ENCODE measurements at places on chromosomes 13 and 19. TPM values are rescaled to one million over a fixed set of nuclear protein-coding genes. Genes with fewer than 3 reads are reported as not detected.

HS6ST3 gene
- 1.2 TPM for total RNA-seq

ZNF8 gene
- total RNA-seq, result 9.0 TPM

MBD3L2 gene
- not detected for total RNA-seq

ERICH6B gene
- total RNA-seq, result not detected

DNA sequence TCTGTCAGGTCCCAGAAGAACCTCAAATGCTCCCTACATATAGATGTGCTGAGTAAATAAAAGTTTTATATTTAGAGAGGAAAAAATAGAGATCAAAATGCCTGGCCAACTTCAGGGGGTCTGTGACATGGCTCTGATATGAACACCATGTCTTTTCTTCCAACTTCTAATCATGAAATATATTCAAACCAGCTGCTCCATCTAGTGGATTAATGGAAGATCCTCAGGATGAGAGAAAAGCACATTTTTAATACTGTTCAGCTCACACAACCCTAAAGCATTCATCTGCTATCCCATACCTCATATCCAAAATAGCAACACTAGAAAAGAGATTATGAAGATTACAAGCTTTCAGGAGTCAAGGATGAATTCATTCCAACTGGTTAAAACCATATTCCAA, 56.0 kb upstream of the DOCK9 start:
- H3K4me3 ChIP-seq, result no peak overlapping the region
- H3K27ac ChIP-seq, result no peak overlapping the region
- no peaks in the 10 kb centered on the region for H3K27me3 ChIP-seq
- DNase-seq, result peak; percentile 69
- no peaks in the 10 kb centered on the region for H3K36me3 ChIP-seq
- no peaks in the 10 kb centered on the region for H3K4me1 ChIP-seq

- no peaks in the 10 kb centered on the region for H3K27me3 ChIP-seq
- peaks cover 11% of the 10 kb centered on the region for H3K36me3 ChIP-seq
- H3K4me3 ChIP-seq, result no peak overlapping the region
- DNase-seq, result no peak
- peaks cover 2% of the 10 kb centered on the region for H3K4me1 ChIP-seq
- no peak overlapping the region for H3K27ac ChIP-seq
Observed at GRCh38 chr13:40961214-40961613, 57.9 kb downstream of the ELF1 start.

DNA sequence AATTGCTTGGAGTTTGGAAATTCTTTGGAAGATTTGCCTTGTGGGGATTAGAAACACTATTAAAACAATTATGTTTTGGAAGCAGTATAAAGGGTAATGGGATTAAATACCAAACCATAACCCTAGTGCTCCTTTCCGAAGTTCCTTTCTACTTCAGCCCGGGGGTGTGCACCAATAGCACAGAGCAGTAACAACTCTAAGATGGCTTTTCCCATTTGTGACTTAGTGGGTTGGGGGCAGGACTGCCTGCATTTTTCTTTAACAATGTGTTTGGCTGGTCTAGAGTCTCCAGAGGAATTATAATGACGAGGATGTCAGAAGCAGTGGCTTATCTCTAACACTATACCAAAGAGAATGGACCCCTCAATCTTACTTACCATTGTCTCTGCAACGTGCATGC, 11.9 kb upstream of the IL17D start:
- H3K27ac ChIP-seq, result no peak overlapping the region
- DNase-seq, result no peak
- H3K4me1 ChIP-seq, result no peaks in the 10 kb centered on the region
- no peak overlapping the region for H3K4me3 ChIP-seq

Measured in kidney (tissue), 22 donors.